Urothelium cell line (cell line): ENCODE measurements at places on chromosomes 13 and 19.
A peak's percentile ranks its signal among the peaks of the same experiment; 100 is the strongest.

DNA sequence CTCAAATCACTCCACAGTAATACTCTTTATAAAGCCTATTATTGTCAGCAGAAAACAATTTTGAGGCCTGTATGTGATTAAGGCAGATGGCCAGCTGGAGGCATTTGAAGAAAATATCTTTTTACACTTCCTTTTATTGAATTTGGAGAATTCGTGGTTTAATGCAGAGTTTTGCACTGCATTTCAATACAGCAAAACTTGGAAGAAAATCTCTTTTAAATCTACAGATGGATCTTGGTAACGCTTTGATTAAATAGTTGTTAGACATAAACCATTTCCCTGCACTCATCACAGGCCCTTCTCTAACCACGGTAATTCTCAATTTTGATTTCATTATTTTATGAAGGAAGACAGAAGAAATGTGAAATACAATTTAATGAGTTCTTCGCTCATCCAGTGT is 185.7 kb downstream of the RFC3 start:
- no peak for DNase-seq

DNA sequence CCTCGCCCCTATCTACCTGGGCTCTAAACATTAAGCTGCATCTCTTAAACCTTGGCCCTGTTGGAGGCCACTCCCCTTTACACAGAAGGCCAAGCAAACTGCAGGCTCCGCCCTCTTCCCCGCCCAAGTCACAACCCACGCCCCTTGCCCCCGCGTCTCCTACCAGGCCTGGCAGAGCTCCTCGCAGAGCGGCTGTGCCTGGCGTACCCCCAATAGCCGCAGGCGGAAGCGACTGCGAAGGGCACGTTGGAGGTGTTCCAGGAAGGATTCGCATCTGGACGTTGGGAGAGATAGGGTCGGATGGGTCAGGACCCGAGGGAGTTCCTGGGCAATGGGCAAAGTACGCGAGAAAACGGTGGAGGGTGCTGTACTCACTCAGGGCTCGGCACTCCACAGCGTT is 5.9 kb downstream of the RTBDN start:
- no peak for DNase-seq

GRCh38 chr13:29709407-29710069 is 114.0 kb upstream of the SLC7A1 start:
- no peak for DNase-seq

GRCh38 chr19:4425537-4425936 is 23.1 kb downstream of the CHAF1A start:
- no peak for DNase-seq

- DNase-seq: peak; percentile 37
Measured at GRCh38 chr13:30340331-30341250, 33.2 kb upstream of the KATNAL1 start.

- DNase-seq: no peak
Measured at GRCh38 chr19:1251330-1252220, 3.2 kb downstream of the MIDN start.
